Mesenteric fat pad (tissue), 1 donor: ENCODE measurements at places on chromosomes 5 and 9.

GRCh38 chr9:11103525-11103924, 490.7 kb upstream of the PTPRD start:
- no peak for DNase-seq

GRCh38 chr5:181153814-181154213, 6.4 kb downstream of the OR2V2 start:
- no peak for DNase-seq

DNA sequence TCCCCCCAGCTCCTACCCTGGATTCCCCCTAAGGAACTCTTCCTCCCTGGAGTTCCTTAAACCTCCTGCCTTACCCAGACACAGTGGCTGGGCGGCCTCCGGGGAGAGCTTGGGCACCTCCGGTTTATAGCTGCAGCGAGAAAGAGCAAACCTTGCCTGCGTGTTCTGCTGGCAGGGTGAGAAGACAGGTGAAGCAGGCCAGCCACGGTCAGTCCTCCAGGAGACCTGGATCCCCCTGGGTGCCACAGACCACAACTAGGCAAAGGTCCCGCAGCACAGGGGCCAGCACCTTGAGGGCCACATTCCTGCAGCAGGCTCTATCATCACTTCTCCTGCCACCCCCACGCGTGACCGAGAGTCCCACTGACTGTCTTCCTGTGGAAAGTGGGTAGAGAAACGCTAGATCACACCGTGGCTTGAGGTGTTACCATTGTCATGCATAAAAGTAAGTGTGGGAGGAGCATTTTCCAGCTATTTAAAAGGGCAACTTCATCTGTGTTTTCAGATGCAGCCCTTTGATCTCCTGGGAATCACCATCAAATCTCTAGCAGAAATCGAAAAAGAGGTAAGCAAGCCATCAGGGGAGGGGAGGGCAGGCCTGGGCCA, 130.2 kb upstream of the LMX1B start:
- no peak for DNase-seq

DNA sequence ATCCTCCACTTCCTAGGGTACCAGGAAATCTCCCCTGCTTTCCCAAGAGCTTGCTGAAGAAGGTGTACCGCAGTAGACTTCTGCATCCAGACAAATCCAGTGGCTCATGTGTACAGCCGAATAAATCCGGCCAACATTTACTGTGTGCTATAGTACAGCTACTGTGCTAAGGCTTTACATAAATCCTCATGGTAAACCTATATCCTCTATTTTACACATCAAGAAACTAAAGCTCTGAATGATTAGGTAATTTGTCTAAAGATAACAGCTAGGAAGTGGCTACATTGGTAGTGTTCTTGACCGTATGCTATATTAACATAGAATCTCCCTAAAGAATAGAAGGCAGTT, 511 bp upstream of the WDR41 start:
- DNase-seq = no peak

- no peak for DNase-seq
These were observed 13.2 kb downstream of the TSC1 start for GRCh38 chr9:132931178-132931735.

GRCh38 chr5:639584-640213, 27.6 kb downstream of the CEP72 start:
- DNase-seq = peak; percentile 78

DNA sequence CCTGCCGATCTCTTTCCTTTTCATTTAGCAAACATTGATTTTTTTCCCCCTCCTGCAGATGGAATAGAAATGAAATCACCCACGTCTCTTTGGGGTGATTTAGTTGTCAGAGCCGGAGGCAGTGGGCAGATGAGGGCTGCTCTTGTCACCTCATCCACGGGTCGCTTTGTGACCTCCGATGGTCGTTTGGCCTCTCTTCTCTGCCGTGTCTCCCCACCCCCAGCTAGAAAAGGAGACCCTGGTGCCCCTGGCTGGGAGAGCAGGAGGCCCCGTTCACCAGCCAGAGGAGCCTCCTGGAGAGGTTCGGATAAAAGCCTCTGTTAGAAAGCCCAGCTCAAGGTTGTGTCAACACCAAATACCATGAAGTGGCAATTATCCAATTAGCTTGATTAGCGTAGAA, 21.6 kb upstream of the RXRA start:
- DNase-seq = no peak

GRCh38 chr9:16112116-16112515, 559.3 kb downstream of the CCDC171 start:
- no peak for DNase-seq
